Glutamatergic neuron (in vitro differentiated cells): ENCODE measurements at places on chromosomes 3 and 15. TPM values are rescaled to one million over a fixed set of nuclear protein-coding genes. Genes with fewer than 3 reads are reported as not detected.
A peak's percentile ranks its signal among the peaks of the same experiment; 100 is the strongest.

The CPN2 gene
- total RNA-seq, result not detected

The EID1 gene
- 146 TPM for total RNA-seq

The ATP10A gene
- not detected for total RNA-seq

The PDIA3 gene
- total RNA-seq, result 222 TPM

The CYP11A1 gene
- total RNA-seq, result not detected

The ALDH1A2 gene
- total RNA-seq, result not detected

The CCR9 gene
- total RNA-seq, result not detected

The CPEB1 gene
- total RNA-seq, result 15.2 TPM

The ZDHHC23 gene
- total RNA-seq, result 1.6 TPM

The SSR3 gene
- total RNA-seq, result 94.5 TPM

The MAGI1 gene
- 46.5 TPM for total RNA-seq

The BFSP2 gene
- total RNA-seq, result not detected

The PRR20G gene
- not detected for total RNA-seq

The ANKRD63 gene
- not detected for total RNA-seq

The LTK gene
- 3.2 TPM for total RNA-seq

The C2CD4A gene
- total RNA-seq, result 0.20 TPM

The DAZL gene
- total RNA-seq, result 0.51 TPM

The CCR3 gene
- not detected for total RNA-seq

DNA sequence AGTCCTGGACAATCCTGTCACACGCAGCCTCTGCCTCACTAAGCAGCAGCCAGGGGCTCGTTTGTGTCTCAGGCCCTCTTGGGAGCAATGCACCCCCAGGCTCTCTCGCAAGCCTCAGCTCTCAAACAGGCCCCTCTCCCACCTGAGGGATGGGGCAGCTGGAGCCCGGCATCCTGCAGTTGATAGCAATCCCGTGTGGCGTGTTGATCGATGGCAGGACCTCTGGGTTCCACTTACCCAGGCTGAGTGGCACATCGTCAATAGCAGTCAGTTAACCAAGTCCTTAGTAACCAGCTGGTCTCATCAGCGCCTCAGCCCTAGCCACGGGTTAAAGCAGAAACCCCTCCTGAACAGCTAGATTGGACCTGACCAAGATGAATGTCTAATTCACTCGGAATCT lies 36.5 kb upstream of the PLXNA1 start:
- peak; percentile 34 for DNase-seq

GRCh38 chr15:53305554-53305953 lies 453.9 kb downstream of the WDR72 start:
- DNase-seq, result no peak

GRCh38 chr3:138338811-138339210 lies 9.2 kb upstream of the NME9 start:
- peak; percentile 17 for DNase-seq

- peak; percentile 42 for DNase-seq
These were observed 3.9 kb downstream of the ZDHHC19 start for GRCh38 chr3:196207159-196207832.

GRCh38 chr3:99626417-99626788 lies 12.0 kb upstream of the COL8A1 start:
- no peak for DNase-seq

DNA sequence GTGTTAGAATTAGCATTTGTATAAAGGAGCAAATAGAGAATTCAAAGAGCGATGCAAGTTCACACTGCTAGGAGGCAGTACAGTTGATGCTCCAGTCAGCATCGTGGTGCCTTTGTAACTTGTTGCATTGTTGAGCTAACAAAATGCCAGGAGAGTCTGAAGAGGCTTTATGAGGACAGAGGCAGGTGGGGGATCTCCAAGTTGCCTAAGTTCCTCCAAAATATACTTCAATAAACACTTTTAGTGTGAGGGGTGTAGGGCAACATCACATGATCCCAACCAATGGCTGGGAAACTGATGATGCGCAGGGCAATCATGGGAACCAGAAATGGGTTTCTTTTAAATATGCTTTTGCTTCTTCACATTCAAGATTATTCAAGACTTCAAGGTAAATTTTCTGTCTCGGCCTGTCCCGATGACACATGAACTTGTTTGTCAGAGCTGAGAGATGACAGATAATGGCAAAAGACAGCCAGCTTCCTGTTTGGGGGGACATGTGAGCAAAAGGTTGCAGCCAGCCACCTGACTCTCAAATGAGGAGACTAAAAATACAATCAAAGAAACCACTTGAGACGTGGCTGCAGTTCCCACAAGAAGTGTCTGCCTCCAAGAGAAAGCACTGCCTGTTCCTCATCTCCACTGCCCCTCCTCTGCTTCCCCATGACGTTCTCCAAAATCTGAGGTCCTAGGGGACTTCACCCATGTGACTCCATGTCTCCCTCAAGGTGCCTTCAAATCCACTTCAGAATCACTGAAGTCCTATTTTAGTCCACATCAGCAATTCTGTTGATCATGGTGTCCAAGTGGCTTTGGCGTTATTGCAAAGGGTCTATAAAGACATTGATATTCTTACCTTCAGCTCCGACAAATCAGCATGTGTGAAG lies 39.3 kb downstream of the KLHL6 start:
- no peak for DNase-seq

GRCh38 chr3:5221701-5222100 lies 34.2 kb downstream of the EDEM1 start:
- no peak for DNase-seq

DNA sequence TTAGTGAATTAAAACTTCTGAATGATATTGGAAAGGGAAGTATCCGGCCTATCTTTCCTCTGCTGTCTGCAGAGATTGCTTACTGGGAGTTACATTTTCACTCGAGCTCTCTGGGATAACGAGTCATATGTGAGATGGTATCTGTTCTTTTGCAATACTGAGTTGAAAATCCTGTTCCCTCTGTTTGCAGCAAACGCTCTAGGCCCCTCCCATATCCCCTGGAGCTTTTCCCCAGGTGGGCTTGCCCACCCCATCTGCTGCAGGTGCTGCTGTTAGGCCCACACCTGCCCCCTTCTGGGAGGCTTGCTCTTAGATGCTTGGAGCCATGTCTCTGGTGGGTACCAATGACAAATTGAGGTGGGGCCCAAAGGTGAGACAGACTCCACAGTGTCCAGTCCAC lies 42.7 kb upstream of the MTMR10 start:
- DNase-seq, result no peak

DNA sequence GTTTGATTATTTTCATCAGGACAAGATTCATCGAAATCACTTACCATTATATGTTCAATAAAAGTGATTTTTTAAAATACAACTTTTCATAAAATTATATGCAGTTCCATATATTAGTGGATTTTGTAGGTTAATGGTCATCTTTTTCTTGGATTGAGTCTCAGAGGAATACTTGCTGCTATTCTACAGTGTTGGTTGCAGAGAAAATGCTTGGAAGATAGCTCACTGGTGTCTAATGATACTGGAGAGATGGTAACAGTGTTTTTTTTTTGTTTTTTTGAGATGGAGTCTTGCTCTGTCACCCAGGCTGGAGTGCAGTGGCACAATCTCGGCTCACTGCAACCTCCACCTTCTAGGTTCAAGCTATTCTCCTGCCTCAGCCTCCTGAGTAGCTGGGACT lies 143.3 kb downstream of the TCF12 start:
- no peak for DNase-seq

DNA sequence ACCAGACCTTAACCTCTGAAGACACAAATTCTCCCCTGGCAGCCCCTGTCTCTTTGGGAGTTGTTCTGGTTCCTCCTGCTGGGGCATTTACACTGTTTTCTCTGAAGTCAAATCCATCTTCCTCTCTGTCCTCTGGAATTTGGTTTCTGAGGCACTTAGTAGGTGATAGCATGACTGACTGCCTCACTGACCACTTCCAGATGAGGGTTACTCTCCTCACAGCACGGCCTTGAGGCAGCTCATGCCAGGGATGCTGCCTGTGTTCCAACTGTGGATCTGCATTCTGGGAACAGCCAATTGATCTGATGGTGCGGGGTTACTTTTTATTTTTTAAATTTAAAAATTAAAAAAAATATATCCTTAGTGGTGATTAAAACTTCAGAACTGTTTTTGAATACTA lies 140.9 kb upstream of the ROPN1 start:
- no peak for DNase-seq

DNA sequence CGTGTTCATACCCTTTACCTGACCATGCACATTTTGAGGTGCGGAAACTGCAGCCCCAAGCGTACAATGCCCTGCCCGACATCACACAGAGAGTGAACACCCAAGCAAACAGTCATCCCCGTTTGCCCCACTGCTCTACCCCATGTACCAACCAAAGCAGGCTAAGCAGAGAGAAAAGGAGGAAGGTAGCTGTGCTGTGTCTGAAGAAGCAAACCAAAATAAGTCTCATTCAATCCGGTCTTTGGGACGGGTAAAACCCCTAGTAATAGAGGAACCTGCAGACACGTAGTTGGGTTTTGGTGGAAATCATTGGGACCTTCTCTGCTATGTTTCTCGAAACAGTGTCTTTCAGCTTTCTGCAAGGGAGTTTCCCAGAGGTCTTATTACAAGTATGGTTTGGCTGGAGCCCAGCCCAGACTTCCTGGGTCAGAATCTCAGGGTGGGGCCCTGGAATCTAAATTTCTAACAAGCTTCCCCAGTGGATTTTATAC lies 164.6 kb upstream of the HES1 start:
- DNase-seq, result no peak

DNA sequence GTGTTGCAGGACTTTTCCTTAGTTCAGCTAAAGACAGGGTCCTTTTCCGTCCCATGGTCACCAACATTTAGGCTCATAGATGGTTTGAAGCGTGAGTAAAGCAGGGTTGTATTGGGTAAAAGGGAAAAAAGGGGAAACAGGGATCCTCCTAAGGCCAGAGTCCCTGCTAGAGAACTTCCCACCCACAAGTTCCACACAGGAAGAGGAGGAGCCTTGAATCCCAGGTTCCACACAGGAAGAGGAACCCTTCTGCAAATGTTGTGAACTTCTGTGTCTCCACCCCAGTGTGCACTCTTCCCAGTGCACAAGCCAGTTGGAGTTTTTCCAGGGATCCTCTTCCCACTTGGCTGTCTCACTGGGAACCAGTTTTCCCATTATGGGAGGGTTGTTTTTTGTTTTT lies 27.6 kb upstream of the ATP8B4 start:
- no peak for DNase-seq

GRCh38 chr15:93469994-93470393 lies 381.0 kb upstream of the RGMA start:
- no peak for DNase-seq

DNA sequence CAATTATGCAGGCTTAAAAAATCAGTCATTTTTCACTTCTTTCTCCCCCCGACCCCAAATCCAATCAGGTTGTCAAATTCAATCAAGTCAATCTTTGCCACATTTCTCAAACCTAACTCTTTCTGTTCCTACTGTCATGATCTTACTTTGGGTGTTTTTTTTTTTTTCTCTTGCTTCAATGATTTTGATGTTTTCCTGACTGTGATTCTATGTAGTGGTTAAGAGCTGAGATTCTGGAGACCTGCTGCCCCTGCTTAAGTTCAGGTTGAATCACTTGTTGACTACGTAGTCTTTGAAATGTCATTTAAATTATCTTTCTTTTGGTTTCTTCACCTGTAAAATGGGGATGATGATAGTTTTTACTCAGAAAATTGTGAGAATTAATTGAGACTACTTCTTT lies 117.5 kb downstream of the TPRG1 start:
- DNase-seq, result no peak

DNA sequence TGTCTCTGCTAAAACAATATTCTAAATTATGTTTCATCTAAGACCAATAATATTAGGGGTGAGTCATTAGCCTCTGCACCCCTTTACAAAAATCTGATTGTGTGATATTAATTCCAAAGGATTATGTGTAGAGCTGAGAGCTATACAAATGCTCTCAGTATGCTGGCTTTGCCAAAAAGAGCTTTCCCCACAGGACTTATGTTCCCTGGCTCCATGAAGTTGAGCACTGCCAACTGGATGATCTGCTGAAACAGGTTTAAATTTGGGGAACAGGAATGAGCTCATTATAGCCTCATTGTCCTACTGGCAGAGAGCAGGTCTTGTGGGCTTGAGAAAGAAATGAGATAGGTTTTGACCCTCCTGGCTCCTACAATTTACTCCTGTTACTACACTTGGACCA lies 347.8 kb upstream of the LMCD1 start:
- no peak for DNase-seq

GRCh38 chr3:15479400-15480224 lies 41.9 kb downstream of the COLQ start:
- no peak for DNase-seq

DNA sequence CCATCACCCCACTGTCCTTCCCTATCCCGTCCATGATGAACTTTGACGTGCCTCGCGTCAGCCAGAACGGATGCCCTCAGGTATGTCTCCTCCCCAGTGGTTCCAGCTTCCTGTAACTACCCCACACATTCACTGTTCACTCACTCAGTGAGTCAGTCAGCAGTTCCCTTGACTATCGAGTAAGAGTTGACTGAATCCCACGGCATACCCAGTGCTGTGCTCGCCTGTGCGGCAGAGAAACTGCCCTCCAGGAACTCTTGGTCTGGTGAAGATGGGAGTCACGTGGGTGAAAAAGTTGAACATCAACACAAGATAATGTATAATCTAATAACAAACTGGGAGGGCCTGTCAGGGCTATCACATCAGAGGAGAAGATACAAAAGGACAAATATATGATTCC lies 36.7 kb downstream of the CCDC33 start:
- no peak for DNase-seq

GRCh38 chr3:38599886-38600285 lies 49.6 kb downstream of the SCN5A start:
- DNase-seq, result no peak

DNA sequence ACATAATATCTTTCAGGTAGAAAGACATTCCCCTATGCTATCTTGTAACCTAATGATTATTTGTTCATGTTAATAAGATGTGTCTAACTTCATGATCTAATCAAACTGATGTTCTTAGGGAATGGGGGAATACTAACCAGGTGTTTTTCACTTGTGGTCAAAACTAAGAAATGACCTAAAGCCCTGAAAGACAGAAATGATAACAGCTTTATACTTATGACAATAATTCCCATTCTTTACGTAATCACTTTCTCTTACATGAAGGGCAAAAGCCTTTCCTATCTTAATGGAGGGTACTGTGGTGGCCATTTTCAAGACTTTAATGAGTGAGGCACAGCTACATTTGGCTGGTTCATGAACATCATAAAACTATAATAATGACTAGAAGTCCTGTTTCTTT lies 33.9 kb upstream of the MEIS2 start:
- DNase-seq, result no peak

DNA sequence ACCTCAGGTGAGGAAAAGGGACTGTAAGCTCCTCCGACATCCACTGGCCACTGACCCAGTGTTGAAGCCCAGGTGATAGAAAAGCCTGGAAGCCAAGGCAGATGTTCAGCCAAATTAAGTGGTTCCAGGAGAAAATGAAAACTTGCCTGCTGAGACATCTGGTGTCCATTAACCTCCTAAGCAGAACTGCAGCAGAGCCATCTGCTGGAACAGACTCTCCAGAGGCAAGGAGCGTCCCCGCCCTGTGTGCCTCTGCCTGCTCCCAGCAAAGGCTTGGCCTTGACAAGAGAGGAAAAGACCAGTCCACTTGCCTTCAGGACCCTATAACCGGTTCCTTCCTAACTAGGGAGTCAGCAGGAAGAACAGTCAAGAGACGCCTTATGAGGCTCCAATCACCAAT lies 48.2 kb downstream of the SRGAP3 start:
- peak; percentile 60 for DNase-seq
